Choroid plexus epithelial cell (primary cell): ENCODE measurements at places on chromosomes 7 and 10.

- peak; percentile 85 for DNase-seq
These were observed 254.8 kb downstream of the PHF14 start for GRCh38 chr7:11228515-11228914.

DNA sequence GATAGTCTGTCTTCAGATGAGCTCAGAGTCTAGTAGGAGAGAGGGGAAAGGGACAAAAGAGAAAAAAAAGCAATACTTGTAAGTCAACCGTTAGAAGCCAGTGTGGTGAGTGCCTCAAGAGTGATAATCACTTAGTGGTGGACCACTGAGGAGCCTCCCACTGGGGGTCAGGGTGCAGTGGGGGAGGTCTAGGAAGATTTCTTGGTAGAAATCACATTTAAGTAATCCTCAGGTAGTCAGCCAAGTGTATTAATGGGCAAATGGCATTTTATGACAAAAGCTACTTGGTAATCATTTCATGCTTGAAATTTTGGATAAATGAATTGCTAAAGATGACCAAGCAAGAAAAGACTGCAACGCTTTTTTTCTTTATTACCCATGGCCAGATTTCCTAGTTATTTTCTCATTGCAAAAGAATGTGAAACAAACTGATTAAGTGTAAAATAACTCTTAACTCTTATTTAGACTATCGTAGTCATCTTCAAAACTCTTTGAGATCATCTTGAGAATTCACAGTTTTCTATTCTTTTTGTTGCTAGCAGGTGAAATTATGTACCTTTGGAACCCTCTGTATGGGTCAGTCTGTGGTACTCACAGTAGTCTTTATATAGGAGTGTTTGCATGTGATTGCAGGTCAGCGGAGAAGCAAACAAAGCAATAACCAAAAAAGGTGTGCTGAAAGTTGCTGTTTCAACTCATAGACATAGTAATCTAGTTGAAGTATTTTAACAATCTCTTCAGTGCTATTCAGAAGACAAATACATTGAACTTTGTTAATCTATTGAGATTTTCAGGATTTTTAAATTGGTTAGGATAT, 63.9 kb downstream of the PPP1R9A start:
- no peak for DNase-seq

- no peak for DNase-seq
These were observed at the start of gene BHLHA15 for GRCh38 chr7:98211221-98211675. Gene BHLHA15, plus strand, starts transcription at chr7:98211439. Its CDS starts 871 bp downstream, at chr7:98212310.

DNA sequence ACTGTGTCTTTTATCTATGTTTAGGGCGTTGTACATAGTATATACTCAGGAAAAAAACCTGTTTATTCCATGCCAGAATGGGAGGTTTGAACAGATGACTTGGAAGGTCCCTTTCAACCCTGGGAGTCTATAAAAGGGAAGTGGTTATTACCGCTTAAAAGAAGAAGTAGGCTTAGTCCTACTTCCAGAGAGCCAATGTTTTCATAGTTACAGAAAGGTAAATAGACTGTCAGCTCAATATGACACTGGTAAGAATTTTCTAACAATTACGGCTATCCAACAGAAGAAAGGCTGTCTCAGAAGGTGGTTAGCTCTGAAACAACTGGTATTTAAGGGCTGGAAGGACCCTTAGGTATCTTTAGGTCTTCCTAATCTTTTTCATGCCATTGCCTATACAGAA, 1.1 kb upstream of the TFAM start:
- peak; percentile 32 for DNase-seq

- no peak for DNase-seq
These were observed 21.2 kb downstream of the CAV1 start for GRCh38 chr7:116546054-116546453.

DNA sequence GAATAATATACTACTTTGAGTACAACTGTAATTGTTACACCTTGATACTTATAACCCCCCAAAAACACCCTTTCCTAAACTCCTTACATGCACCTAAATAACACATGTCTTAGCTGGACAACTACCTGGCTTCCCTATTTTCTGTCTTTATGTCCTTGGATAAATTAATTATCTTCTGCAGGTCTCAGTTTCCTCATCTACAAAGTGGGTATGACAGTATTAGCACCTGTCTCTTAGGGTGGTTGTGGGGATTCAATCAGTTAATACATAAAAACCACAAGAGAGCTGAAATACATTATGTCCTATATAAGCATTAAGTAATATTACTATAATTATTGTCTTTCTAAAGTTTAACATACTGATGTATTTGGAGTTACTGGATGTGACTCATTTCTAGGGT, 10.8 kb downstream of the STEAP2 start:
- DNase-seq, result no peak

DNA sequence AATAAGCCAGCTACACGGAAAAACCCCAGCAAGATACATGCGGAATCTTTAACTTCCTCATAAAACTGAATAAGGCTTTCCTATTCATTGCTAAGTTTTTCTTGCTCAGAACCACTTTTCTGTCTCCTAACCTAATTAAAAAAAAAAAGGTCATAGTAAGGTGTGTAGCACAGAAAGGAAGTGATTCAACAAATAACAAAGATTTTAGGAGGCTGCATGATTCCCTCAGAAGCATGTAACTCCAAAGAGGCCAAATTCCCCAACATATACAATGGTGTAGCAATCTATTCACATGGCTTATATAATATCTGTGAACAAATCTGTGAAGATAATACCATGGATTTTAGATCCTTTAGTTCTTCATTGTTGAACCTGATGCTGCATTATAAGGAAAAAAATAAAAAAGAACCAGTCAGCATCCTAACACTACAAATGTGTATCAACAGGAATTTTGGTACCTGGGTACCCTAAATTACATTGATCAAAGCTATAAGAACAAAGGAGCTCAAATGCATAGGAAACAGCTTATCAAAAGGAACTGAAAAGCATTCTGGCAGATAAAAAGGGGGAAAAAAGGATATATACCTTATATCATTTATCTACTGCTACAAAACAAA, 63.8 kb downstream of the IMMP2L start:
- DNase-seq, result no peak

DNA sequence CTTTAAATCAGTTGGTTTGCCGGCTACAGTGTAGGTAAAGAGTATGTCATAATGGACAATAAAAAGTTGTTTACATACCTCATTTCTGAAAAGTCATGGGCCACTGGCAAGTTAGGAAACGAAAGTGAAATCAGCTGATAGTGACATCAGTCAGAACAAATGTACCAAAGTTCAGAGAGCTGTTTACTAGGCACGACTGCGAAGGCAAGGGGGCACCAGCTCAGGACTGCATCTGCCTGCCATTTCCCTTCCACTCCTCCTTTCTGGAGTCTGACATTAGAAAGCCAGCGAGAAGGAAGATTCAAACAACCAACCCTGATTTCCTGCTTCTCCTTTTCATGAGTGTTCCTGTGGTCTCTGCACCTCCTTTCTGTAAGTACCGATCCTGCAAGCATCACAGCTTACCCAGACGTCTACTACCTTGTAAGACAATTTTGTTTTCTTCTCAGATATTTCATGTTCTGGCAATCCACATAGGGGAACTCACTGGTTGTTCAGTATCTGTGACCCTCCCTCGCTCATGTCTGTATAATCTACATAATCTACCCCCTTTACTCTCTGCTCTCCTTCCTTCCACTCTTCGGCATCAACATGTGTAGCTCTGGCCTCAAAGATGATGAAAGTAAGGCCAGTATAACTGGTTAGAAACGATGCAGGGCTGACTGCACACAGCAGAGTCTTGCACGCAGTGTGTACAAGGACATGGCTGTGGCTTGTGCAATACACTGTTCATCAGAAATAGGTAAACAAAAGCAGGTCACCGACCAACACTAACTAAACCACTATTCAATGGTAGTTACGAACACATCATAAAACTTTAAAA, at the start of gene TMEM140:
TMEM140 (plus strand) TSS at position 174 of the 823 bp plus-strand sequence. CDS start 16,370 bp downstream, outside the sequence.
- DNase-seq, result peak; percentile 93

DNA sequence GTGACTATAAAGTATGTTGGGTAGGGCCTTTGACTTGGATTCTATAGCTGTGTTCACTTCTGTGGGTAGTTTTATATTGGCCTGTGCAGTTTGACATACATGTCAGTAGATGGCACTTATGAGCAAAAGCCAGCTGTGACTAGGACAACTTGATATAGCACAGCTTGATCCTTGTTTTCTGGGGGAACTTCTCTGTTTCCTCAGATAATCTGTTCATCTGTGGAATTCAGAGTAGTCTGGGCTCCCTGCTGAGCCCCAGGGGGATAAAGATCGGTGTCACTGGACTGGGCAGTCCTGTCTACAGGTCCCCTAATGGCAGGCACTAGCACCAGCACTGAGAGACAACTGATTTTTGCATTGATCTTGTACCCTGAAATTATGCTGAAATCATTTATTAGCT, 25.4 kb downstream of the CYP2C9 start:
- peak; percentile 66 for DNase-seq

GRCh38 chr7:151366166-151366879, 24.7 kb downstream of the NUB1 start:
- peak; percentile 40 for DNase-seq

DNA sequence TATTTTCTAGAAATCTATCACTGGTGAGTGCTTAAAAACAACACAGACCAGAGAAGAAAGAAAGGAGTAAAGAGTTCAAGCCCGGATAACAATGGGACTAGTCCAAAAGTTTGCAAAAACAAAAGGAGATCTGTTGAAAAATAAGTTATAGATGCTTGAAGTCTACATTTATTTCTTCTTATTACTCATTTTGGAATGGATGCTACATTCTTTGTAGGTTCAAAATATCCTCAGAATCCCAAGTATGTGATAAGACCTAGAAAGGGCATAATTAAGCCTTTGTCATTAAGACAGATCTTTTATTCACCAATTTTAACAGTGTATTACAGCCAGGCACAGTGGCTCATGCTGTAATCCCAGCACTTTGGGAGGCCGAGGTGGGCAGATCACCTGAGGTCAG, 42.7 kb upstream of the ITGB8 start:
- no peak for DNase-seq

DNA sequence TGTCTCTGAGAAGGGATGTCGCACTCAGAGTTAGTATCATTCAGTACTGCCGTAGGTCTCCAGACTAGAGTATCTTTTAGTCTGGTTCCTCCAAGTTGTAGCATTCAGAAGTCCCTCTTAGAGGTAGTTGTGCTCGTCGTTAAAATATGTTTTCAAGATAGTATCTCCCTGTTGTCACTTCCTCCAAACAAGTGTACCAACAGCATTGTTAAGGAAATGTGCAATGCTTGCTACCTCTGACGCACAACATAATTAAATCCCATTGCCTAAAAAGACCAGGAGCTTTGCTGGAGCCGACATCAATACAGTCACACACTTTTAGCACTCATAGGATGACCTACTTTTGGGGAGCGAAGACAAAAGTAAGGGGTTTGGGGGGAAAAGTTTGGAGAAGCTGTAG, 80.0 kb upstream of the STK17A start:
- DNase-seq, result no peak

GRCh38 chr7:233249-234035, 41.1 kb downstream of the FAM20C start:
- peak; percentile 70 for DNase-seq

DNA sequence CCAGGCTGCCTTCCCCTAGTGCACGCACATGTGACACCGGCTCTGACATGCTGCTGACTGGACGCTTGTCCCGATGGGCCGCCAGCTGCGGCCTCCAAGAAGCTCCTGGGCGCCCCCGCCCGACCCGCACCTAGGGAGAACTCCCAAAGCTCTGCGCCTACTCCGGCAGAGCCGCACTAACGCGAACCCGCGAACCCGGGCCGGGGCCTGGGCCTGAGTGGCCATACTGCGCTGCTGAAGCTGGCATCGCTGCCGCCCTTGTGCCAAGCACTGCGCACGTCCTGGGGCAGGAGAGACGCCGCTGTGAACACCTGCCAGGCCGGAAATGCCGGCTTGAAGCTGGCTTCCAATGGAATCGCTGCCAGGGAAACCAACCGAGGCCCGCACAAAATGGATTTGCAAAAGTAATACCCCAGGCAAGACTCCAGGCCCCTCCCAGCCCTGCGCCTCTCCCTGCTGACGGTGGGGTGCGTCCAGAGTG, 85.1 kb downstream of the WASHC2A start:
- no peak for DNase-seq

DNA sequence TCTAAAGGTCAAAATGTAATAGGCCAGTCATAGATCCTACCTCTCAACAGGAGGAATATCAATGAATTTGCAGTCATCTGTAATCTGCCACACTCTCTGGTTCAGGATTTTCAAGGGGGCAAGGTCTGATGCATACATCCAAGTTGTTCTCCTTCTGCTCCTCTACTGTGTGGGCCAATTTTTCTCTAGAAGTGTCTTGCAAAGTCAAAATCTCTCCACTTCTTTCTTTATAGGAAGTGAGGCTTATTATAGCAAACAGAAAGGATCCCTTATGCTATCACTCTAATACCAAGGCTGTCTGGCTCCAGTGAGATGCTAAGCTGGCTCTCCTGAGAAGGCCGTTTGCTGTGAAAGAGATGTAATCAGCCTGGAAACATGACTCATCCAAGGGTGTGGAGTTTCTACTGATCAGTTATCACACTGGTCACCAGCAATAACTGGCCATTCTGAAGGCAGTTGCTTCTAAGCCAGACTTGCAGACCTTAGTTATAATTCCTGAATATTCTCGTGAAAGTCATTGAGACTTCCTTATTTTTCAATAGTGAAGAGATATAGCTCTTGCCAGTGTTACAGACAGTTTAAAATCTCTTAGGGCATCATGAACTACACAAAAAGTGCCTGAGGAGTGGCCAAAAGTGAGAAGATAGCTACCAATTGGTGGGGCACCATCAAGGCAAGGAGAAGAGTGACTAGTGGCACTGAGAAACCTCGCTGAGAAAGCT, 43.2 kb upstream of the LRGUK start:
- DNase-seq, result peak; percentile 15

DNA sequence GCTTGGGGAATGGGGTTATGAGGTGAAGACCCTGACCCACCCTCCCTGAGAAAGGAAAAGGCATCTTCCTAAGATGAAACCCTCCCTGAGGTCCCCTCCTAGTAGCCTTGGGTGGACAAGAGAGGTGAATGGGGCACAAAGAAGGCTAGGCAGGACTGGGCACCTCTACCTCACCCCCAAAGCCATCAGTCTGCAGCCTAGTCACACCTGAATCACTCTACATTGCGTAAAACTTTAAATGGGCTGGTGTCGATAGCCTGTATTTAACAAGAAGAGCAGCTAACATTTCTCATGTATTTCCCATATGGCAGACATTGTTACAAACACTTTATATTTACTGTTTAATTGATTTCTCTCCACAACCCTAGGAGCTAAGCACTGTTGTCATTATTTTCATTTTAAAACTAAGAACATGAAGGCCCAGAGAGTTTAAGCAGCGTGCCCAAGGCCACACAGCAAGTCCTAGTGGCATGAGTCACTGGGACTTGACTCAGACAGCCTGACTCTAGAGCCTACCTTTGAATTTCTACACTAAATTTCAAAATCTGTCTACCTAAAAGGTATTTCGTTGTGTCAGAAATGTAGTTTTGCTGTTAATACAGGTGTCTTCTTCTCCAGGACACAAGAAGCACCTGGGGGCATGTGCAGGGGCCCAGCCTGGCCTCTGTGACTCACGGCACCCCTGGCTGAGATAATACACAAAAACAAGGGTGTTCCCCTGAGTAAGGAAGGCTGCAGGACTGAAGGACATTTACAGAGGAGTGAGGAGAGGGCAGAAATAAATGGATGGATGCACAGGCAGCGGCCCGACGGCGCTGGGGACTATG, 3.4 kb downstream of the AOC1 start:
- DNase-seq, result no peak

GRCh38 chr7:151352512-151352911, 10.9 kb downstream of the NUB1 start:
- no peak for DNase-seq
